ENCODE measurements at places on chromosomes 6 and 20. TPM values are rescaled to one million over a fixed set of nuclear protein-coding genes. Genes with fewer than 3 reads are reported as not detected.
A peak's percentile ranks its signal among the peaks of the same experiment; 100 is the strongest.

The MLN gene
- not detected for polyA plus RNA-seq

The ZFP57 gene
- 0.17 TPM for polyA plus RNA-seq

GRCh38 chr6:151027936-151028838 lies 162.7 kb downstream of the MTHFD1L start:
- DNase-seq: no peak

DNA sequence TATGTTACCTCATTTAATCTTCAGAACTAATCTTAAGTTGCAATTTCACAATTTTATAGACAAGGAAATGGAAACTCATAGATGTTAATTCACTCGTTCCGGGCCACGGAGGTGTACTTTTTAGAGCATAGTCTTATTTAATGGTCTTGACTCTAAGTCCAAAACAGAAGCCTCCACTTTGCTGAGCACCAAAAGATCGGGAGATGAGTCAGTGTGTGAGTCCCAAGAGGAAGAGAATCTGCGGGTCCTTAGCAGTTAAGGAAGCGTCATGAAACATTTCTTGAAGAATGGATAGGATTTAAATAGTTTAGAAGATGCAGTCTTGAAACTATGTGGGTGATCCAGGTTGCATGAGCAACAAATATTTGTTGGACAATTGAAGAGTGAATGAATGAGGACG lies 231.8 kb upstream of the QKI start:
- no peak for DNase-seq

GRCh38 chr20:9330151-9330550 lies 184.2 kb upstream of the LAMP5 start:
- no peak for DNase-seq

DNA sequence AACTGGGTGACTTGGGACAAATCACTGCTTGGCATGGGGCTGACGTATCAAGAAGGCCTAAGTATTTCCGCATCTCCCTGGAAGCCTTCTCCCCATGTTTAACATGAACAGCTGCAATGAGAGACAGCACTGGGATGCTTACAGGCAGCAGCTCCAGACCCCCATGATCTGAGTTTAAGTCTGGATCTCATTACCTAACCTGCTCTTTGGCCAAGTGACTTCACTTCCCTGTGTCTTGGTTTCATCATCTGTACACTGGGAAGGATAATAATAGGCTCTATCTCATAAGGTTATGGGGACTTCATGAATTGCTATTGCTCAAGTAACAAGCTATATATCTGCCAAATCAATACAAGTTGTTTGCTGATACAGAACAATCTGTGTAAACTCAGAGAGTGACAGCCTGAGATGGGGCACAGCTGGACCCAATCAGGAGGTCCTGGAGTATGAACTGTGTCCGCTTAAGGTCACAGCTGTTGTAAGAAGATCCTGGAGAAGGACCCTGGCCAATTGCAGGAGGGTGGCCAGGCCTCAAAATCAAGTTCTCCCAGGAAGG lies 56.0 kb downstream of the TGM2 start:
- no peak for DNase-seq

- no peak for DNase-seq
These were observed 3.2 kb upstream of the BPIFA2 start for GRCh38 chr20:33164763-33165095.

GRCh38 chr6:64691064-64691463 lies 1016.0 kb downstream of the EYS start:
- DNase-seq: no peak

DNA sequence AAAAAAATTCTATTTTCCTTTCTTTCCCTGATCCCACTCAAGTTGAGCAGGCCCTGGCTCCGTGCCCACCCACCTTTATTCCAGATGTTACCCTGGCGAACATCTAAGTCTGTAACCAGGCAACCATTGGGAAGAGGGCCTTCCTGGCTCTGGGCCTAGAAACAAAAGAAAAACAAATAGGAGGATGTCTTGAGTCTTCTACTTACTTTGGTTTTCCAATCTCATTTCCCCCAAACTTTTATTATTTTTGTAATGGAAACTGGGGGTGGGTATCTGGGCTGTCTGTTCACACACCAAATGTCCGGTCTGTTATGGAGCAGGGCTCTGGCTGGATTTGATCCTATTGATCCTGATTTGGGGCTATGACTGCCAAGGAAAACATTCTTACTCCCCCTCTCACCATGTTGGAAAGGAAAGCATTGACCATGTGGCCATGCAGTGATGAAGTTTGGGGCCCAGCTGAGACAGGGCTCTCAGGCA lies 744.1 kb downstream of the DHX35 start:
- DNase-seq: no peak

The RSPO4 gene
- polyA plus RNA-seq: 0.34 TPM

- DNase-seq: peak; percentile 66
These were observed 719 bp downstream of the SMPD2 start for GRCh38 chr6:109441069-109441816.

The PBOV1 gene
- not detected for polyA plus RNA-seq

DNA sequence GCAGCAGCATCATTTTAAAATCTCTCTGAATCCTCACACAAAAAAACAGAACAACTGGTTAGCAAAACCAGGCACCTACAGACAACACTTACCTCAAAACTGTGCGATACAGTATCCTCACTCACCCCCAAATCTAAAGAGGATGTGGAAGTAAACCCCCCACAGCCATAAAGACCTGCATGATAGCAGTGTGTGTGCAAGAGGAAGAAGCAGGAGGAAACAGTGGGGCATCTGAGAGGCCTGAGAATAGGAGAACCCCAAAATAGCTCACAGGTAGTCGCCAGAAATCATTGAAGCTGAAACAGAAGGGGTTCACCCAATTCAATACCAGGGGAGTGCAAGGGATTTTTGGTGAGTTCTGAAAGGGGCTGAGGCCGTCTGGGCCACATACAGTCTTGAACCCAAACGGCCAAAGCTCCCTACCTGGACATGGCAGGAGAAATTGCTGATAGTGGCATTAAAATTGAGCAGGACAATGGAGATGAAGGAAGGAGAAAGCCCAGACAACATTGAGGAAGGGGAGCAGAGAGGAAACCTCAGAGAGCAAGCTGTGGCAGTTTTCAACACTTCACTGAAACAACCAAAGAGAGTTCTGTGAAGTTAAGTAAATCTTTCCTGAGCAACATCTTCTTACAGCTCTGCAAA lies 129.7 kb downstream of the FIG4 start:
- DNase-seq: no peak

DNA sequence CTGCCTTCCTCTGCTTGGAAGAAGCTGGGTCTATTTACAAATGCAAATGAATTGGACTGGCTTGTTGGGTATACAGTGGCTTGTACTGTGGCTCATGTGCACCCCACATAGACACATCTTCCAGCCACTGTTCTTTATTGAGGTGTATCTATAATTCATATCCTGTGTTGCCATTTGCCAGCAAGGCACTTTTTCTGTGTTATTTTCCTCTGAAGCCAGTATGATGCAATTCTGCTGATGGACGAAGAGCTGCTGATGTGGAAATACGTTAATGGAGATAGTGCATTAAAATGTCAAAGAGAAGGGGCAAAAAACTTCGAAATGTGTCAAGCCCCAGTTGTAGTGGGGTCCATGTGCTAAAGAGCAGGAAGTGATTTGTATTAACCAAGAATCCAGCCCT lies 167.5 kb downstream of the TMEM242 start:
- DNase-seq: no peak

The OOEP gene
- polyA plus RNA-seq: not detected

DNA sequence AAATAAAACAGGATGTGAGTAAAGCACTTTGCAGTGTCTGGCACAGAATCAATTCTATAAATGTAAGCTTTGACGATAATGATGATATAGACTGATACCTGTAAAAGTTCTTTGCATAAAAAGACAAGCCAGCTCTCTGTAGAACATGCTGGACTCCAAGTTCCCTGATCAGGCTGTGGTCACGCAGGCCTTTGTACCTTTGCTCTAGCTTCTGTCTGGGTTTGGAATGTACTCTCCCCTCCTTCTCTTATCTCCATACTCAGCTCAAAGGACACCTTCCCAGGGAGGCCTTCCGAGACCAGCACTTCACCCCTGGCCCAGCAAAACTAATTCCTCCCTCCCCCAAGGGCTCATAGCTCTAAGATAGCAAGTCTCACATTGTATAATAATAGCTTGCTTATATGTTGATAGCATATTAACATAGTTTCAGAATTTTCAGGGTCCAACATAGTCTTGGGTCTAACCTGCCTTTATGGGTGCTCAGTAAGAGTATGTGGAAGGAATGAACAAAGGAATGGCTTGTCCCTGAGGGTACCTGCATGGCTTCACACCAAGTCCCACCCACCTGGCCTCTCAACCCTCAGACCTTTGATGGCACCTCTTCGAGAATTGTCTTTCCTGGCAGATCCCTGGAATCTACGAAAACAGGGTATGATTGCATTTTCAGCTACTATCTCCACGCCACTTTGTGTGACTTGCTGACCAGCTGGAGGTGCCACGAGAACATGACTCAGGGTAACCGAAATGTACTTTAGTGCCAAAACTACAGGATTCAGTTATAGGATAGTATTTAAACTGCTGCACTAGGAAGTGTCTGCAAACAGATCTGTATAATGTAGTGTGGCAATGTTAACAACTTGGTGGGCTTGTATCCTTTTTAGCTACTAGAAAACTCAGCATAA lies 41.7 kb upstream of the PIM1 start:
- DNase-seq: no peak

The CLIC5 gene
- 1.1 TPM for polyA plus RNA-seq

DNA sequence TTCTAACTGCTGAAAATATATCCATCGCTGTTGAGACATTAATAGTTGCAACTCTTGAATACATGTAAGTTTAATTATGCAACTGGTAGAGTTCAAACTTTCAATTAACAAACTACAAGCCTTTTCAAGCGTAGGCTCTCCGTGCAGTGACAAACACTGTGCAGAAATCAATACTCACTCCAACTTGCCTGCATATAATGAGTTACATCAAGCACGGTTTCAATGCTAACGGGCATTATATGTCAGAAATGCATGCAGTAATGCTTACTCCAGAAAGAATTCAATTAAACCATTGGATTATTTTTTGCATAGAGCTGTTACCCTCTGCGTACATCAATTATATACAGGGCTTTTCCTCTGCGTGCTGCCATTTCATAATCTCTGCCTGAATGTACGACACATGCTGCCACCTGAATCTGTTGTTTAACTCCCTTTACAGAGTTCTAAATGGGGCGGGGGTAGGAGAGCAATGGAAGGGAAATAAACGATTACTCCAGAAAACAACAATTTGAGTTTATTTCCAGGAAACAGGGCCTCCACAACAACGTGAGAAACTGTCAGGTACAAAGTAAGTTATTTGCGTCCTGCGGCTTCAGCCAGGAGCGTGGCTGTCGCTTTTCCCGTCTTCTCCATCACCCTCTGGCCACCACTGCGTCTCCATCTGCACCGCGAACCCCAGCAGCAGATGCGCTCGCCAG lies 1.8 kb downstream of the PTPRK start:
- peak; percentile 59 for DNase-seq

- DNase-seq: no peak
These were observed 18.3 kb downstream of the SLC16A10 start for GRCh38 chr6:111105578-111105977.

DNA sequence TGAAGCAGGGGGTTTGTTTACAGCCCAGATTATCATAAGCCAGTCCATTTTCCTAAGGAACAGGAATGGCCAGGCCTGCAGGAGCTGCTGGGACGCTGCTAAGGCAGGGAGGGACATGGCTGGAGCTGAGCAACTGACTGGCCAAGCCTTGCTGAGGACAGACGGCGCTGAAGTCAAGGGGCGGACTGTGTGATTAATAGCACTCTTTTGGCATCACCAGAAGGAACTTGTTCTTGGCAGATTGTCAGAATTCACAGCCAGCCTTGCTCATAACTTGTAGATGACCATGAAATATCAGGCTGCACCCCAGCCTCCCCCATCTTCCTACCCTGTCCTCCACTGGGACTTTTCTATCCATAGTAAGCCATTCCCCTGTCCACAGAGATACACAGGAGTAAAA lies 218.8 kb upstream of the RNF24 start:
- no peak for DNase-seq

The HLA-DRB1 gene
- 20.2 TPM for polyA plus RNA-seq

DNA sequence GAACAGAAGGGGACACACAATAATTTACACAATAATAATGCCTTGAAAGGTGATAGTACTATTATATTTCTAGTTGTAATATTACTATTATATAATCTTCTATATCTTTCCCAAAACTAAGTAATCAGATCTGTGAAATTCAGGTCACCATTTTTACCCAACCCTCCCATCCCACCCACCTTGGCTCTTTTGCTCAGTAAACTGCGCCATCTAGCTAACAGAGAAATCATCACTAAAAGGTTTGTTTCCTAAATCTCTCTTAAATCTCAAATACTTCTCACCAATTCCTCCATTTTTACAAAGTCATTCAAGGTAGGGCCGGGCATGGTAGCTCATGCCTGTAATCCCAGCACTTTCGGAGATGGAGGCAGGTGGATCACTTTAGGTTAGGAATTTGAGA lies 83.4 kb downstream of the CDK19 start:
- no peak for DNase-seq

The C6orf52 gene
- 10.1 TPM for polyA plus RNA-seq

GRCh38 chr20:58377766-58378401 lies 11.1 kb upstream of the VAPB start:
- no peak for DNase-seq

DNA sequence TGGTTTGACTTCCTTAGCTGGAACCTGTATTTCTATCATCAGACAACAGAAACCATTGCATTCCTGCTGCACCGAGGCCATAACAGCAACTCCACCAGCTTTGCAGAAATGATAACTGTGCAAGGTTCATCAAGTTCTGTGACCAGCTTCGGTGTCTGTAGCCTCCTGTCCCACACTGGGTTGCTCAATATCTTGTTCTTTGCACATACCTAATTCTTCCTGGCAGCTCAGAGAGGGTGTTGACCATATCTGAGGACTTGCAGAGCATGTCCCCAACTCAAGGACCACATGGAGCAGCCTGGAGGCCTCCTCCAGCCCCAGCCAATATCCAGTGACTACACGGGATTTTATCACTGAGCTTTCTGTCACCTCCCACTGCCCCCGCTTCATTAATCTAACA lies 59.3 kb upstream of the SCAF8 start:
- no peak for DNase-seq

GRCh38 chr6:3937438-3937837 lies 88.3 kb downstream of the FAM50B start:
- DNase-seq: no peak

- DNase-seq: no peak
These were observed 62.3 kb upstream of the SNX9 start for GRCh38 chr6:157760589-157761330.

- DNase-seq: peak; percentile 80
These were observed 32.2 kb upstream of the CHD6 start for GRCh38 chr20:41650231-41650948.

DNA sequence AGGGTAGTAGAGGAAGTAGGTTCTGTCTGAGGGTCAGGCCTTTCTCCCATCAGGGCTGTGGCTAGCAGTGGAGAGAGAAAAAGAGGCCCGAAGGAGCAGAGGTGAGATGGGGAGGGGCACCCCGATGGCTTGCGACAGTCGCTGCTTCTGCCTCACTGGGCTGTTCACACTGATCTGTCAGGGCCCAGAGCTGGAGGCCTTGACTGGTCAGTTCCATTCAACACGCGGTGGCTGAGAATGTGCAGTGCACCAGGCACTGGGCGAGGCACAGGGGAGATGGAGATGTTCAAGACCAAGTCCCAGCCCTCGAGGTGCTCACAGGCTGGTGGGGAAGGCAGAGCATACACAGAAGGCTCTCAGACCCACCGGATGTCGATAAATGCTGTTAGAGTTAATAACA lies 21.4 kb downstream of the SLC12A5 start:
- no peak for DNase-seq

The IL17F gene
- not detected for polyA plus RNA-seq
